ENCODE measurements at places on chromosomes 11 and 22. TPM values are rescaled to one million over a fixed set of nuclear protein-coding genes. Genes with fewer than 3 reads are reported as not detected.

Gene MAPK8IP2
- total RNA-seq = 13.0 TPM

Gene OVOL1
- total RNA-seq = 39.8 TPM

Gene ALDH3B1
- total RNA-seq = 0.95 TPM

Gene MS4A13
- total RNA-seq = not detected

Gene DTX4
- total RNA-seq = 79.2 TPM

Gene GRAMD1B
- total RNA-seq = 15.2 TPM

Gene CRYBA4
- 1.0 TPM for total RNA-seq

Gene OR5B21
- not detected for total RNA-seq

Gene PDGFD
- total RNA-seq = 17.8 TPM

Gene CTSD
- 318 TPM for total RNA-seq

Gene CRACR2B
- 10.3 TPM for total RNA-seq

DNA sequence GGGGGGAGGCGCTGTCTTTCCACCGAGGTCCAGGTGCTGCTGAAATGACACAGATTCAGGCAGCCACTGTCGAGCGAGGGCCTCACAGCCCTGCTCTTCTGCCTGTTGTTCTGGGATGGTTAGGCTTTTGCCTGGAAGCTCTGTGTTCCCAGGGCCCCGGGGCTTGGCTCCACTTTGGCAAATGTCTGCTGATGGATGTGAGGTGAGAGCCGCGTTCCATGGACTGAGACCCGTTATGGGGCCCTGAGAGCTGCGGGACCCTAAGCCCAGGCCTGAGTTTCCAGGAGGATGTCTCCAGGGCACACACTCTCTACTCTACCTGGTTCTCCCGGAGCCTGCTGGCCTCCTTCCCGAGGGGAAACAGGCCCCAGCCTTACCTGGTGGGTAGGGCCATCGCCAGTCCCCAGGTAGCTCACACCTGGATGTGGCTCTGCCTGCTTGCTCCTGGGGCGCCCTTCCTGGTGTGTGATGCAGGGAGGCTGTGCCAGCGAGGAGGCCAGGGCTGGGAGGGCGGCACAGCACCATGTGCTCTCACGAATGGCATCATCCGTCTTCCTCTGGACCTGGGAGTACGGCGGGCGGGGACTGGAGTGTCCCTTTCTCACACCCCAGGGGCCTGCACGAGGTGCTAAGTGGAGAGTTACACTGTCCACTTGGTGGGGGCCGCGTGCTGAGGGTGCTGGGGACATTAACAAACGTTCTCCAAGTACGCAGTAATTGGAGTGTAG is 435.5 kb downstream of the TBC1D22A start:
- DNase-seq = no peak

DNA sequence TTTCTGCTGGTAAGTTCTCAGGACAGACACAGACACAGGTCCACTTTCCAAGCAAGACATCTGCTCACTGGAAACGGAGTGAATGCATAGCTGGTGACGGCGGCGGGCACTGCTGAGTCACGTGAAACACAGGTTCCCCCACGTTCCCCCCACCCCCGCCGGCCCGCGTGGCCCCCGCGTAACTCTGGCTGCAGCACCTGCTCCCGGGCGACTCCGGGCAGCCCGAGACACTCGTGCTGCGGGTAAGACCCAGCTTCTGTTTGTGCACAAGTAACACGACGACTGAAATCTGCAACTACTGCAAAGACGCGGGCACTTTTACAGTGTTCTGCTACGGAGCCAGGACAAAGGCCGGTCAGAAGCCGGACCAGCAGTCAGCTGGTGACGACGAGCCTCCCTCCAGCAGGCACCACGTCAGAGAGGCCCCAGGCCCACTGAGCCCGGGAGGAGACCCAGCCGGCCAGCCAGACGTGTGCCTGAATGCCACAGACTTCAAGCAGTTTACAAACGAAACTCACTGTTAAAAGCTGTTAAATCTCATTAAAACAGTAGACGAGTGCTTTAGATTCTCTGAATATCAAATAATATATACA is 12.9 kb upstream of the ARFGAP3 start:
- no peak for DNase-seq

- no peak for DNase-seq
Measured at GRCh38 chr22:20607157-20607907, 99.9 kb downstream of the MED15 start.

GRCh38 chr11:89490602-89490980 is 584 bp downstream of the NOX4 start:
- no peak for DNase-seq

DNA sequence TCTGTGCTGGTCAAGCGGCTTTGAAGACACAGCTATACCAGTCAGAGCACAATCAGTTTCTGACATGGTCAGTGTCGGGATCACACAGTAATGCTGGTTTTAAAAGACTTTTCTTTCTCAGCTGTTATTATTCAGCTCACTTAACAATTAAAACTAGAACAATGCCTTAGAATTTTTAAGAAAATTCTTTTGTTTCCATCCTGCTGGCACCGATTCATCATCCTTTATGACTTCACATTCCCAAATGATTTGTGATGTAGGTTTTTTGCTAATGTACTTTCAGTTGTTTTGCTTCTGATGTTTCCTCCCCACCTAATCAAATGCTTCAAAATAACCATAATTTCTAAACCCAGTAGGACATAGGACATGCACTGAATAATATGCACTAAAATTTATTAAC is 34.5 kb upstream of the OLFML1 start:
- DNase-seq = no peak

DNA sequence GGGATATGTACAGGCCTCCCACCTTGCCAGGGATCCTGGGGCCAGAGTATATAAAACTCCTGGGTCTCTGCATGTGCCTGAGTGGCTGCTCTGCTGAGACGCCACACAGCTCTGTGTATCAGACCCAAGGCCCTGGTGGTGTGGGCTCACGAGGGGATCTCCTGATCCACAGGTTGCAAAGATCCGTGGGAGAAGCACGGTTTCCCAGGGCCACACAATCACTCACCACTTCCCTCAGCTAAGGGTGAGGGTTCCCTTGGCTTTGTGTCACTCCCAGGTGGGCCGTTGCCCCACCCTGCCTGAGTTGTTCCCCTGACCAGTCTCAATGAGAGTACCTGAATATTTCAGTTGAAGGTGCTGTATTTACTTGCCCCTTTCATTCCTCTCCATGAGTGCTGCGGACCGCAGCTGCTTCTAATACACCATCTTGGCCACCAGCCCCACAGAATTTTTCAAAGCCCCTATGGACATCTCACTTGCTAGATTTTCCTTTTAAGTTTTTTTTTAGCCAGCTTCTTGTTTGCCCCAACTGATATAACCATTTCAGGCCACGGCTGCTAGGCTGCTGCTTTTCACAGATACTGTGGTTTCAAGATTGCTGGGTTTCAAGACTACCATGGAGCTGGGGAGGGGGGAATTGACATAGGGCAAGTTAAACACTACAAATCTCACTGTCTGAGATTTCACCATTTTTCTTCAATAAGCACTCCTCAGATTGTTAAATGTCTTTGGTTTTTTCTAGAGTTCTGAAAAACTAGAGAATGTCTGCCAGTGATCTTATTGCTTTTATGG is 13.7 kb upstream of the DEPDC7 start:
- DNase-seq = no peak

DNA sequence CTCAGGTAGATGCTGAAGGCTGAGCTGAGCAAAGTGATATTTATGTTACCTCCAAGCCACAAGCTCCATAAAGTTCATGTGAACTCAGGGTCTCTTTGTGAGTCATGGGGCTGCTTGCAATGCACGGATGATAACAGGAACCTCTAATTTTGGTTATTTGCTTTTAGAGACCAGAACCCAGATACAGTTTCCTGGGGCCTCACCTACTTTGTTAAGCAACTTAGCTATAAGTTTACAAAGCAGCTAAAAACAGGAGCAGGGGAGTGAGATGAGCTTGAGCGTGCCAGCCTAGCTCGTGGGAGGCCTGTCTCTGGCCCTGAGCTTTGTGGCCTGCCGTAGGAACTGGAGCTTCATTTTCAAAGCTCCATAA is 29.2 kb downstream of the SREBF2 start:
- no peak for DNase-seq

- DNase-seq = no peak
Measured at GRCh38 chr11:74465291-74465708, 2.0 kb downstream of the KCNE3 start.

GRCh38 chr22:43289976-43290721 is 53.0 kb downstream of the SCUBE1 start:
- DNase-seq = no peak

DNA sequence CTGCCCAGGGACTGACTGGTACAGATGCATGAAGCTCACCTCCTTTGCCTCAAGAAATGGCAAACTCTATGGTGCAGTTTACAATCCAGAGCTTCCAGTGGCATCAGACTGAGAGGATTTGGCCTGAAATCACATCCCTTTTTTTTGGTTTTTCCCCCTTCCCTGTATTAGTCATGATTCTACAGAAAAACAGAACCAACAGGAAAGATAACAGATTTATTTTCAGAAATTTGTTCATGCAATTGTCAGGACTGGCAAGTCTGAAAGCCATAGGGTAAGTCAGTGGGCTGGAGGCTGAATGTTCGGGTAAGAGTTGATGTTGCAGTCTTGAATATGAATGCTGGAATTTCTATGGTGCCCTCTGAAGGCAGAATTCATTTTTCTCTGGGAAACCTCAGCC is 12.0 kb upstream of the ZDHHC13 start:
- no peak for DNase-seq

GRCh38 chr11:12809864-12810567 is 135.8 kb downstream of the TEAD1 start:
- DNase-seq = no peak

- no peak for DNase-seq
Measured at GRCh38 chr22:41885516-41885915, 29.4 kb downstream of the SHISA8 start.

DNA sequence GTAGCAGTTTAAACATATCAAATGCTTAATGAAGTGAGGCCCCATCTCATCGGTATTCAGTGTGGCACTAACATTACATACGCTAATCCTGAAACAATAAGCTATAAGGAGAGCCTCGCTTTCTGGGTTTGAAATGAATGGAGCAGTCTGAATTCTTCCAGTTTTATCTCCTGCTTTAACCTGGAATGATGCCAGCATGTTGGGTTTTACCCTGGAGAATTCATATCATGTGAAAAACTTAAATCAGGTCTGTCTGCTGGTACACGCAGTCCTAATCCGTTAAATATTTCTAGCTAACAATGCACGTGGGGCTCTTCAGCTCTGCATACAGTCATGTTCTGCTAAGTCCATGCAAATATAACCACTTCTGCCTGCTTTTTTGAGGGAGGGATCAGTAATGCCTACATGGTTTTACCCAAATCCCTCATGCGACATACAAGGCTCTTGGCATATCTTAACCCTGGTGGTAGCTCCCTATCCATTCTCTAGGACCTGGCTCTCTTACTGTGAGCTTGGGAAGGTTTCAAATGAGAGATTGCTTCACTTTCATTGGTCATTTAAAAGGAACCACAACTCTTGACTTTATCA is 92.7 kb downstream of the COMMD9 start:
- DNase-seq = no peak

- DNase-seq = no peak
Measured at GRCh38 chr22:25987948-25988347, 181.3 kb upstream of the SEZ6L start.

DNA sequence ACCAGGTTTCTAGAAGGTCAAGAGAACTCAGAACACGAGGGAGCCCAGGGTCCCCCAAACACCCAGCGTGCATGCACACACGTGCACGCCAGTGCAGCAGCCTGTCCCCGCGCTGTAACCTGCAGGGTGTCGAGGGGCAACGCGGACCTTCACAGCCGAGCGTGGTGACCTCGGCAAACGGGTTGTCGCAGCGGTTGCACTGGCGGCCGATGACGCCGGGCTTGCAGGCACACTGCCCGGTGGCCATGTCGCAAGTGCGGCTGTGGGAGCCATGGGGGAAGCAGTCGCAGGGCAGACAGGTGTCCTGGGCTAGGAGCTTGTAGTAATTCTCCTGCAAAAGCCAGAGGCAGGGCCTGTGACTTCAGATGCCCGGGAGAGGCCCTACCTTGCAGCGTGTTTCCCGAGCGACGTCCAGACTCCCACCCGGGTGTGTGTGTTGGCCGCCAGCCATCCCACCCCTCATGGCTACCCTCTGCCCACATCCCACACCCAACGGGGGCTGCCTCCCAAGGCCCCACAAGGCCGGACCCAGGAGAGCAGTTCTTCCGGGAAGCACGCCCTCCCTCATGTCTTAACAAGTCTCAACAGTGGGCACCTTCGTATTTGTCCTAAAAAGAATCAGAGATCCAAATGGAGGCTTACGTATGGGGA is 56.1 kb downstream of the TRMU start:
- no peak for DNase-seq

DNA sequence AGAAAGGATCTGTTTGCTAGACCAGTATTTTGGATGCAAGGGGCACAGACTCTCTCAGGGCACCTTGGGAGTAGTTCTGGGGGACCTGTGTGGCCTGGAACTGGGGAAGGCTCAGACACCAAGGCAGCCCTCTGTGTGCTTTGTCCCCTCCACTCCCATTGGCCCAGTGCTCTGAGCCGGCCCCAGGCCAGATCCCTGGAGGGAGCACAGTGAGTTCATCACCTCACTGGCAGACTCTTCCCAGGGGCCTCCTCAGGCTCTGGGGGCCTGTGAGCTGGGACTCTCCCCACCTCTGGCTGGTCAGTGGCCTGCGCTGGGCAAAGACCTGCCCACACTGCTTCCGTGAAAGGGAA is 51.7 kb downstream of the CHRDL2 start:
- DNase-seq = peak; percentile 61

GRCh38 chr11:120020981-120021380 is 116.9 kb downstream of the TRIM29 start:
- DNase-seq = no peak

DNA sequence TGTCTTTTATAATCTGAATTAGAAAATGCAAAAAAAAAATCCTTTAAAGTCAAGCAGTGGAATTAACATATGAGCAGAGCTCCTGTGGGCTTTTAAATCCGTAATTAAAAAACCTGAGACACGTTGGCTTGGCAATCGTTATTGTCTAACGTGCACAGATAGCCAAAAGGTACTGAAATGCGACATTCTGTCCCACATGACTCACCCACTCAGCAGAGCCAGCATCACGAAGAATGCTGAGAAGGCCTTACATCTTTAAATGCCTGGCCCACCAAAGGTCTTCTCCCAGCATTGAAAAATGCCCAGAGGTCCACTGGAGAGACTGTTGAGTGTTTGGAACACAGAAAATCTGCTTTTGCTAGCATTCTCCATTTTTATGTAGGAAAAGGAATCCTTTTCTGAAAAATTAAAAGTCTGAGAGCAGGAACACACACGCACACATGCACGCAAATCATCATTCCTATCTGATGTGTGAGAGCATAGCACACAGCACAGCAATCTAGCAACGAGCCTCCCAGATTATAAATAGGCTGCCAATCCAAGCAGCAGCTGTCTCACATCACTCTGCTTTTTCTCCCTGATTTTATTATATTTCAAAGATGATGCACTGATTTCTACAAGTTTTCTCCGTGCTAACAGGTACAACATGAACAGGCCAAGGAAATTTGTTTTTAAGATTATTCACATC is 94.5 kb downstream of the PHF21A start:
- no peak for DNase-seq

- DNase-seq = peak; percentile 78
Measured at GRCh38 chr11:30586251-30587144, at the start of gene MPPED2. Gene MPPED2 (minus strand): TSS chr11:30586353. CDS start chr11:30580373, 5,980 bp downstream.

- no peak for DNase-seq
Measured at GRCh38 chr11:84430661-84431060, 1144.5 kb upstream of the CCDC90B start.
